Heart right ventricle (tissue), 16 donors: ENCODE measurements at places on chromosomes 2 and 18.

DNA sequence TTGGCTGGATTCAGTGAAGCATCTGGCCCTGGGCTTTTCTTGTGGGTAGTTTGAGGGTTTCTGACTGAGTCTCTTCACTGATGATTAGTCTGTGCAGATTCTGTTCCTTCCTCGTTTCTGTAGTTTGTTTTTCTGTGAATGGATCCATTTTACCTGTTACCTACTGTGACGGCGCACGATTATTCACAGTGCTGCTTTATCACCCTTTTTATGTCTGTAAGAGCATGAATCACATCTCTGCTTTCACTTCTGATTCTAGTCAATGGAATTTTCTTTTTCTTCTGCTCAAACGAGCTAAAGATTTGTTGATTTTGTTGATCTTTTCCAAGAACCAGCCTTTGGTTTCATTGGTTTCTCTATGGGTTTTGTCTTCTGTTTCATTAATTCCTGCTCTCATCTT, 60.8 kb downstream of the SLC66A2 start:
- no peak for DNase-seq

GRCh38 chr2:10246370-10246769, 56.3 kb upstream of the HPCAL1 start:
- no peak for DNase-seq

- peak; percentile 55 for DNase-seq
Observed at GRCh38 chr18:62610701-62611411, 88.0 kb downstream of the ZCCHC2 start.

DNA sequence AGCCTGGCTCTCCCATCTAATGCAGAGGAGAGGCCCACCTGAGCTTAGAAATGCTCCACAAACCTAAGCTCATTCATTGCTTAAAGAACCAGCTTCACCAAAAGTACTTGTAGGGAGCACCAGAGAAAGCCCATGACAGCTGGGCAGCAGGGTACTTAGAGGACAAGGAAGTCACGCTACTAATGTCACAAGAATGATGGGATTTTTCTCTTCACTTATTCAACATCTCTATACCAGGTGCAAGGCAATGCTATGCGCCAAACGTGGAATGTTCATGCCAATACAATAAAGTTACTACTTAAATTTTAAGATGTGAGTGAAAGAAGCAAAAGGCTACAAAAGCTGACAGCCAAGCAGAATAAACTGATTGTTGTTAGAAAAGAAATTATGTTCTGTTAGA, 36.0 kb downstream of the LONRF2 start:
- no peak for DNase-seq

GRCh38 chr2:43438858-43439655, 156.8 kb downstream of the THADA start:
- no peak for DNase-seq

- DNase-seq: peak; percentile 77
Observed at GRCh38 chr2:46298522-46299353, 1.5 kb downstream of the EPAS1 start.

- DNase-seq: no peak
Observed at GRCh38 chr2:182826064-182826463, 40.4 kb downstream of the FRZB start.

DNA sequence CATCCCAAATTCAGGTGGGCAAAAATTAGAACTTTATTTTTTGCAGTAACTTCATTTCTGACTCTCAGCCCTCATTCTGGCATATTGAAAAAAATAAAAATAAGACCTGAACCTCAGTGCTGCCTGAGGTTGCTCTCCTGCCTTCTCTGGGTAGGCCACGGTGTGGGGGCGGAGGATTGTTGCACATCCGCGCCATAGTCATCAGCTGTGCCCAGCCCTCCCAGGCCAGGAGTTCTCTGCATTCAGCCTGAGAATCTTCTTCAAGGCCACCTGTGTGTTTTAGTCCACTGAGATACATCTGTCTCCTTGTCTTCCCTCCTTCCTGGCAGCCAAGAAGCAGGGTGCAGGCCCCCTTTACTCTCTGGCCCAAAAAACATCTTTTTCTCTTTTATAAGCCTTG, 94.7 kb downstream of the ARMC9 start:
- DNase-seq: no peak

GRCh38 chr2:218648088-218648786, 11.2 kb downstream of the ZNF142 start:
- no peak for DNase-seq

GRCh38 chr2:218244204-218244603, 16.6 kb upstream of the GPBAR1 start:
- no peak for DNase-seq

DNA sequence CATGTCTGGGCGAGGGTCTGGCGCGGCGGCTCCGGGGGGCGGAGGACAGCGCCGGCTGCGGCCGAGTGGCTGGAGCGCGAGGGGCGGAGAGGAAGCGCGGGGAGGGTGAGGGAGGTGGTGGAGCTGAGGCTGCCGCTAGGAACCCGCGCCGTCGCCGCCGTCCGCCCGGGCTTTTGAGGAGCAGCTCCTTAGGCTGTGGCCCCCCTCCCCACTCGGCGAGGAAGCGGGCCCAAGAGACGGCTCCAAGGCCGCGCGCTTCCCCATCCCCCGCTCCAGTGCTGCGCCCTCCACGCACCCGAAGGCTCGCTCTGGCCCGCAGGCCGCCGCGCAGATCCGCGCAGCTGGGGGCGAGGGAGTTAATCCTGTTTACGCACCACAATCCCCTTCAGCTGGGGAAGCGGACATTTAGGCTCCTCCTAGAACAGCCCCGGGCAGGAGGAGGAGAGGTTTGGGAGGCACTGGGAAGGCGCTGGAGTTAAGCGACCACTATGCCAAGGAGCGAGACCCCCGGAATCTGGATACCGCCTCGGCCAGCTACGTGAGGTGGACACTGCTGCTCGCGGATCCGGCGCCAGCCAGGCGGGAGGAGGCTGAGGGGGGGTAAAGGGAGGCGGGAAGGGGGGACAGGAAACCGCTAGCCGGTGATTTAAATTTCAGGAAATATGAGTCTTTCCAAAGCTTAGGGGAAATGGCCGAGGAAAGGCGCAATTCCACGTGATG, at the start of gene CNRIP1:
TSS of gene CNRIP1 (minus strand) at position 552 of the 720 bp plus-strand sequence. CDS start at position 3, 549 bp downstream.
- peak; percentile 87 for DNase-seq

DNA sequence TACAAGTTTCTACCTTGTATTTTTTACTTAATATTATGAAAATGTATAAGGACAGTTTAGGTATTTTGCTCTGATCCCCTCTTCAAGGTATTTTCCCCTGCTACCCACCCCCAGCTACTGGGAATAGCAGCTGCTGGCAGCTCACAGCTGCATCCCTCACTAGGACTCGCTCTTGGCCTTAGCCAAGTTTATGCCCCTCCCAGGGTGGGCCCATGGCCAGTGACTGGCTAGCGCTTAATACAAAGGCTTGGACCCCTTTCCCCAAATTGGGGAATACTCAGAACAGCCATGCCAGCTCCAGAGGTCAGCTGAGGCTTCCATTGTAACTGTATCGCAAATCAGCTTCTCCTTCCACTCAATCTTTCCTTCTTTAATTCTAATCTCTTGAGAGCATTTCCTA, 131.3 kb downstream of the GFPT1 start:
- DNase-seq: no peak

- no peak for DNase-seq
Observed at GRCh38 chr2:63434024-63435001, 154.0 kb downstream of the WDPCP start.

- DNase-seq: no peak
Observed at GRCh38 chr2:75489721-75490120, 71.0 kb downstream of the EVA1A start.

- no peak for DNase-seq
Observed at GRCh38 chr2:207235621-207236020, 69.9 kb upstream of the KLF7 start.

DNA sequence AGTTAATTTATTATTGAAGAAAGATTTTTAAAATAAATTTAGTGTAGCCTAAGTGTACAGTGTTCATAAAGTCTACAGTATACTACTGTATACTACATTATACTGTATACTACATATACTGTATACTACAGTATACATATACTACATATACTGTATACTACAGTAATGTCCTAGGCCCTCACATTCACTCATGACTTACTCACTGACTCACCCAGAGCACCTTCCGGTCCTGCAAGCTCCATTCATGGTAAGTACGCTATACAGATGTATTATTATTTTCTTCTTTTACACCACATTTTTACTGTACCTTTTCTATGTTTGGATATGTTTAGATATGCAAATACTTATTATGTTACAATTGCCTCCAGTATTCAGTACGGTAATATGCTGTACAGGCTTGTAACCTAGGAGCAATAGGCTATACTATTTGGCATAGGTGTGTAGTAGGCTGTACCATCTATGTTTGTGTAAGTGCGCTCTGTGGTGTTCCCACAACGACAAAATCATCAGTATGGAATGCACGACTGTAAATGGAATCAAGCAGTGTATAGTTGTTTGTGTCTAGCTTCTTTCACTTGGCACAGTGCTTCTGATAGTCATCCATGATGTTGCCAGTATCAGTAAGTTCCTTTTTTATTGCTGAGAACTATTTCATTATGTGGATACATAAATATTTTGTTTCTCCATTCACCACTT, 245.7 kb downstream of the MTX2 start:
- DNase-seq: no peak

DNA sequence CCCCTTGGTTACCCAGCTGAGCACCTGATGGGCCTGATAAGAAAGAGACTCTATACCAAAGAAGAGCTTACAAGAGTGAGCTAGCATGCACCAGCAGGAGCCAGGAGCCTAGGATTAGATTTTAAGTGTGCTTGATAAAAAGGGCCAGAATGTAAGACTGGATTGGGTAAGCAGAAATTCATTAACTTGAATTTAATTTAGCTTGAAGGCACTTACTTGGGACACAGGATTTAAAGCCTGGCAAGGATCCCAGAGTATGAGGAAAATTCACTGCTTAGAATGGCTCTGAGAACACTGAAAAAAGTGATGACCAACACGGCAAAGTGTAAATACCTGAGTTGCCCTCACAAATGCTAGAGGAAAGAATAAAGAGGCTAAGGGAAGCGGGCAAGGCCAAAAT, 91.3 kb upstream of the RBBP8 start:
- no peak for DNase-seq

DNA sequence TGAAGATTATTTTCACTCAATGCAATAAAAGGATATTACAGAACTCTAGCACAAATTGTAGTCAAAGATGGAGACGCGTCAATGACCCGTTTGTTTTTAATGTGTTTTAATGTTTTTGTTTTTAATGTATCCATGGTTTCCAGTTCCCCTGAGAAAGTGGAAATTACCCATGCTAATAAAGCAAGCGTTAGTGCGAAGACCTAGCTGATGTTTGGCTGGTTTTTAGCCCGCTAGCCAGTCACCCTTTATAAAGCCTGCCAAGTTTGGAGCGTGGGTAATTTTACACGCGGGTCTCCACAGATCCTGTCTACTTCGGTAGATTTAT, 430 bp upstream of the CHMP1B start:
- no peak for DNase-seq

DNA sequence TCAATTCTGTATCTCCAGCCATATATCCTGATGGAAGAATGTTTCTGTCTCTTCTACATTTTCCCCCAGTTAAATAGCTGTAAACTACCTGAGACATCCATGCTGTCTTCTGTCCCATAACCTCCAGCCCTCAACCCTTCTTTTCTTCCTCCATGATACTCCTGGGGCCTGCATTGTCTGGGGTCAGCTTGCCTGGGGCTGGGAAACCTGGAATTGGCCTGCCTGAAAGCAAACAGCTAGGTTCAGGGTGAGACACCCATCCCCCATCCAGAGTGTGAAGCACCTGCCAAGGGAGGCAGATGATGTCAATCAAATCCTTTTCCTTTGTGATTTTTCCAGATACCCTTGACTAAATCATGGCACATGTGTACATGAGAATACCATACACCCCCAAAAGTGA, 313.7 kb upstream of the MGAT5 start:
- DNase-seq: no peak

DNA sequence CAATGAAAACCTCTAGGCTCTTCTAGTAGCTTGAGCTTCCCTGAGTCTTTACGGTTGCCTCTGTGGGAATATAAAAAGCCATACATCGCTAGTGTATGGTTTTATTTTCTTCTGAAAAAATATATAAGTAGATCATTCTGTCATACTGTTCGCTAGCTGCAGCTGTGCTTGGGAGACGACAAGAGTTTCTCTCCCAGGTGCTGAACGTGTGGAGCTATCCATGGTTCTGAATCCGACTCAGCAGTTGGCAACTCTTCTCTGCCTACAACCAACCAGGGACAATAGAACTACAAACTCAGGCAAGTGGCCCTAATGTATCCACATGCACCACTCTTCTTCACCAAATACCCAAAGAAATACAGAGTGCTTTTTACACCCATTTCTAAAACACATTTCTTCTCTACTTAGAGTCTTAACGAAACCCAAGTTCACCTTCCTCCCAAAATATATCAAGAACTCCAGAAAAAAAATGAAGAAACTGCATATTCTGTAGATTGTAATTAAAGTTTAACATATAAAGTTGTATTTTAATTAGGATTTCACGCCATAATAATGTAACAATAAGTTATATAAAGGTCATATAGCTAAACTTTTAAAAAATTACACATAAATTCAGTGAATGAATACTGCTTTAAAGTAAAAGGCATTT, 2.2 kb upstream of the KCNH7 start:
- DNase-seq: peak; percentile 54

GRCh38 chr2:26462511-26463243, 15.2 kb downstream of the OTOF start:
- DNase-seq: no peak

DNA sequence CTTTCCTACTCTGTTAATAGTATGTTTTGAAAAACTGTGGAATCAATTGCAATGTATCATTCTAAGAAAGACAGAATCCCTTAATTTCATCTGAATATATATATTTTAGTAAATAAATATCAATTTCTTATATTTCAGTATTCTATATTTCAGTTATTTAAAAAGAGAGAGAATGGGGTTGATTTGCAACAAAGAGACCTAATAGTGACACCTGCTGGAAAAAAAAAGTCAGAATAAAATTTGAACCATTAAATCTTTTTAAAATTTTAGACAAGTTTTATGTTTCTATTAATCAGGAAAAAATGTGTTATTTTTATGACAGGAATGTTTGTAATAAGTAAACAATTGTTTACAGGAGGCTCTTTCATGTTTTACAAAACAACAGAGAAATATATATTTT, 20.7 kb upstream of the CCNT2 start:
- DNase-seq: no peak

- DNase-seq: no peak
Observed at GRCh38 chr2:185337033-185337432, 401.6 kb upstream of the FSIP2 start.

GRCh38 chr2:229408356-229408755, 137.3 kb upstream of the PID1 start:
- no peak for DNase-seq

- DNase-seq: no peak
Observed at GRCh38 chr2:128327180-128327964, 8.7 kb upstream of the HS6ST1 start.

GRCh38 chr18:505483-506122, 5.1 kb upstream of the COLEC12 start:
- no peak for DNase-seq

- no peak for DNase-seq
Observed at GRCh38 chr2:172223601-172224054, 120.9 kb upstream of the DLX2 start.

- no peak for DNase-seq
Observed at GRCh38 chr18:58067601-58068000, 23.6 kb downstream of the NEDD4L start.

GRCh38 chr18:62164310-62164709, 22.5 kb downstream of the PIGN start:
- no peak for DNase-seq
